ENCODE measurements at places on chromosomes 1 and 21.

- DNase-seq: no peak
Observed at GRCh38 chr1:84073266-84073665, 70.8 kb upstream of the PRKACB start.

DNA sequence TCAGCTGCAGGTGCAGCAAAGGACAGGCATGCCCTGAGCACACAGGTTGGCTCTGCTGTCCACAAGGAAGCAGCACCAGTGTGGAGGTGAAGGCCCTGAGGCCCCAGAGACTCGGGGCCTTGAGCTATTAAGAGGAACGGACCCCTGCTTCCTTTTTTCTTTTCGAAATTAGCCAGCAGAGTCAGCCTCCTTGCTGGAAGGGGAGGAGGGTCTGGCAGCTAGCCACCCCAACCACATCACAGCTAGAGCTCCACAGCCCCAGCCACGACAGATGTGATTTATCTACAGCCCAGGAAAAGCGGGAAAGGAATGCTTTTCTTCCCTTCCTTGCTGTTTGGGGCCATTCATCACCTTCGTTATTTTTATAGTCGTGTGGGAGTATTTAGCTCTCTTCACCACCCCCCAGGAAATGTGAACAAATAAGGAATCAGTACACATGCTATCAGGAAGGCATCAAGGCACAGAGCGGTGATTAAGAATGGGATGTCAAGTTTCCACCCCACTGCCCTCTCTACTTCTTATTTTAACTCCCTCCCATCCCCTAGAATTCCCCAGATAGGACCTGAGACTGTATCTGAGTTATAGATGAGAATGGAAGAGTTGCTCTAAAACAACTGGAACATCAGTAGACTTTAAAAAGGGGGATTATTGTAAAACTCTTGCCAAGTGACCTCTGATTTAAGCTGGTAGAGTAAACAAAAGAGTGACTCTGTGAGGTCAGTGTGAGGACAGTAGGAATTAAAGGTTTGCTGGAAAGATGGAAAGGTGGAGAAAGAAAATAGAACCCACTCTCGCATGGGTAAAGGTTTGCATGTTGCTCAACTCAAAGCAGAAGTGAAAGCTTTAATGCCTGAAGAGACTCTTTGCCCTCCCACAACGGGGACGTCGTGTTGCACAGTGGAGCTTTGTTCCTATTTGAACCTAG is 224.7 kb upstream of the GJB5 start:
- no peak for DNase-seq

DNA sequence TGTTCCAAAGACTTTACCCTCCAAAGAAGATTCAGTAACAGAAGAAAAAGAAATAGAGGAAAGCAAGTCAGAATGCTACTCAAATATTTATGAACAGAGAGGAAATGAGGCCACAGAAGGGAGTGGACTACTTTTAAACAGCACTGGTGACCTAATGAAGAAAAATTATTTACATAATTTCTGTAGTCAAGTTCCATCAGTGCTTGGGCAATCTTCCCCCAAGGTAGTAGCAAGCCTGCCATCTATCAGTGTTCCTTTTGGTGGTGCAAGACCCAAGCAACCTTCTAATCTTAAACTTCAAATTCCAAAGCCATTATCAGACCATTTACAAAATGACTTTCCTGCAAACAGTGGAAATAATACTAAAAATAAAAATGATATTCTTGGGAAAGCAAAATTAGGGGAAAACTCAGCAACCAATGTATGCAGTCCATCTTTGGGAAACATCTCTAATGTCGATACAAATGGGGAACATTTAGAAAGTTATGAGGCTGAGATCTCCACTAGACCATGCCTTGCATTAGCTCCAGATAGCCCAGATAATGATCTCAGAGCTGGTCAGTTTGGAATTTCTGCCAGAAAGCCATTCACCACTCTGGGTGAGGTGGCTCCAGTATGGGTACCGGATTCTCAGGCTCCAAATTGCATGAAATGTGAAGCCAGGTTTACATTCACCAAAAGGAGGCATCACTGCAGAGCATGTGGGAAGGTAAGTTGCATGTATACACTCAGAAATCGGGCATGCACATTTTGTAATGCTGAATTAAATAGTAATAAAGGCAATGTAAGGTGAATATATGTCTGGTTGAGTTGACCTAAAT is 97.2 kb downstream of the ZFYVE9 start:
- DNase-seq: no peak

- DNase-seq: no peak
Observed at GRCh38 chr1:225843426-225843795, 33.5 kb downstream of the EPHX1 start.

- DNase-seq: no peak
Observed at GRCh38 chr1:26598890-26599289, 69.3 kb downstream of the RPS6KA1 start.

GRCh38 chr21:42393443-42393950 is 2.4 kb downstream of the TMPRSS3 start:
- DNase-seq: no peak

DNA sequence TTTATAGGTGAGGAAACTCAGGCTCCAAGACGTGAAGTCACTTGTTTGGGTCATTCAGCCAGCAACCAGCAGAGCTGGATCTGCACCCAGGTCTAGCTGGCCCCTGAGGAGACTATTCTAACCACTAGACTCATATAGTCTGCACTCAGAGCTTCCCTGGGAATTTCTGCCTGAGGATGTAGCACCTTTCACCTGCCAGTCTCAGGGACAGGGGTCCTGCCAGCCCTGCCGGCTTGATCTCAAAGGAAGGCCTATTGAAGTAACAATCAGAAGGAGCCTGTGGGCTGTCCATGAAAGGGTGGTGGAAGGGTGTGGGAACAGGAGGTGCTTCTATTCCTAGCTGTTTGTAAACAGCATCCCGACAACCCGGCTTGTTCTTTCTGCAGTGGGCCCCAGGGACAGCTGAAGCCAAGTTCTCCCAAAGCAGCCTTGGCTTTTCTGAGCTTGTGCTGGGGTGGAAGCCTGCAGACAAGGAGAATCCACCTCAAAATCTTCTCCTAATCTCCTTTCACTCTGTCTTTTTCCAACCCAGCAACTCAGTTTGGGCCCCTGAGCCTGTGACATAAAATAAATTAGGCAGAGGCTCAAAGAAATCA is 7.8 kb downstream of the LMOD1 start:
- no peak for DNase-seq

- DNase-seq: no peak
Observed at GRCh38 chr1:5238351-5239130, 584.1 kb downstream of the AJAP1 start.

- DNase-seq: no peak
Observed at GRCh38 chr1:235006132-235006721, 122.4 kb downstream of the TOMM20 start.

Data from mucosa of gallbladder (tissue), 1 donor.